ENCODE measurements at places on chromosomes 11 and 22.
A peak's percentile ranks its signal among the peaks of the same experiment; 100 is the strongest.

- DNase-seq = no peak
Measured at GRCh38 chr11:111911563-111912401, at the start of gene CRYAB. TSS of gene CRYAB (minus strand) at chr11:111911770. CDS start at chr11:111911724, 46 bp downstream.

DNA sequence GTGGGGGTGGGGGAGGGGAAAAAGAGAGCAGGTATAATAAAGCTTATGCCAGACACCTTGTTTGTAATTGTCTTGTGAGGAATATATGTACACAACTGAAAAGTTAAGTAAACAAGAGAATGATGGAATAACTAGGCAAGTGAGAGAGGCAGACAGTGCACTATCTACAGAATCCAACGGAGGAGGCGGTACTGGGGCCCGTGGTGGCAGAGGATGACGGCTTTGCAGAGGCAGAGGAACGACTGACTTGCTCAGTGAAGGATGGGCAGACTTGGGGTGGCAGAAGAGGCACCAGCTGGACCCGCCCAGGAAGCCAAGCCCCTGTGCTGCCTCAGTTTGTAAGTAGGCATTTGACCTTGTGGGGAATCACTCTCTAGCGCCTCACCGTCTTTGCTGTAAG is 297.6 kb downstream of the ST3GAL4 start:
- no peak for DNase-seq

- no peak for DNase-seq
Measured at GRCh38 chr11:17544181-17544622, at the start of gene USH1C. TSS of gene USH1C (minus strand) at chr11:17544416. CDS start at chr11:17544307, 109 bp downstream.

DNA sequence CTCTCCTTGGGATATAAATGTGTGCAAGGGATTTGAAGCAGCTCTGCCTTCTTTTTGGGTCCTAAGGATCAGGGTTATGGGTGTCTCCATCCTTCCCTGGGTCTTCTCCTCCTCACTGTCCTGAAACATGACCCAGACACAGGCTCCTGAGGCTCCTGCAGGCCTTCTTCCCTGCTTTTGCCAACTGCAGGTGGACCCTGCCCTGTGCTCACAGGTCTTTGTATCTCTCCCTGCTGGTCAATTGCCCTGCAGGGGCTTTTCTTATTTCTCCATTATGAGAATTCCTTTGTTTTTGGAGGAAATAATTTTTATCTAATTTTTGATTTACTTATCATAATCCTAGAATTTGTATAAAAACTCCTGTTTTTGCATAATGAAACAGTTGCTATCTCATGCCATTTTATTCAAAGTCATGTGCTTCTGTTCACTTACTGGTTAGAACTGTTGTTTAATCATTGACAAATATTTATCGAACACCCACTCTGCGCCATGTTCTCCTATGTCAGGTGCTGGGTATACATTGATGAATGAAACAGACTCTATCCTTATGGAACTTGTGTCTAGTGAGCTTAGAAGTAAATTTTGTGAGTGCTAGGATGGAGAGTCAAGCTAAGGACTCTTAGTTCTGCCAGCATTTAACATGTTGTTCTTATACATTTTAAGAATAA is 89.7 kb upstream of the TOP3B start:
- no peak for DNase-seq

DNA sequence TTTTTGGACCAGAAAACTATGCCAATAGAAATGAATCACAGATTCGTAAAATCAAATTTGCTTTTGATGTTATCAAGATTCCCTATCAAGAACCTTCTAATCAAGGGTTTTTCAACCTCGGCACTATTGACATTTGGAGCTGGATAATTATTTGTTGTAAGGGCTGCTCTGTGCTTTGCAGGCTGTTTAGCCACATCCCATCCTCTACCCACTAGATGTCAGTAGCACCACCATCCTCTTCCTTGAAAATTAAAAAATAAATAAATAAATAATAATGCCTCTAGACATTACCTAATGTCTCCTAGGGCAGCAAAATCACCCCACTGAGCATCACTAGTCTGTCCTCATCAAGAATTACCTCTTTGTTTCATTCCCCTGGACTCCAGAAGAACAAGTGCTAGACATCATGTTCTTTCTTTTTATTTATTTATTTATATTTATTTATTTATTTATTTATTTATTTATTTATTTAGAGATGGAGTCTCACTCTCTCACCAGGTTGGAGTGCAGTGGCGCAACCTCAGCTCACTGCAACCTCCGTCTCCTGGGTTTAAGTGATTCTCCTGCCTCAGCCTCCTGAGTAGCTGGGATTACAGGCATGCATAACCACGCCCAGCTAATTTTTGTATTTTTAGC is 744.7 kb downstream of the KCNA4 start:
- DNase-seq = no peak

DNA sequence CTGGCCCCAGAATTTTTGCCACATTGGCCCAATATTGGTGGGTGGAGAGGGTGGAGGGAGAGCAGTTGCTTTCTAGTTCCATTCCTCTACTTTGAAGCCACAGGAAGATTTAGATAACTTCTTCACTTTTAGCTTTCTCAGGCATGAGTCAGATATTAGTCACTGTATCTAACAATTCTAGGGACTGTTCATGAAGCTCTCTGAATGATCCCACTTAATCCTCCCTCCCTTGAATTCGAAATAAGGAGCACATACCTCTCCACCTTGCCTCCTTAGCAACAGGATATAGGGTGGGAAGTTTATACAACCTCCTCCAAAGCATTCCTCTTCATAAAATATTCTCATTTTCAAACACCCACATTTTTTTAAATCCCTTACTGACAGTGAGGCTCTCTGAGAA is 13.5 kb downstream of the FSHB start:
- DNase-seq = no peak

DNA sequence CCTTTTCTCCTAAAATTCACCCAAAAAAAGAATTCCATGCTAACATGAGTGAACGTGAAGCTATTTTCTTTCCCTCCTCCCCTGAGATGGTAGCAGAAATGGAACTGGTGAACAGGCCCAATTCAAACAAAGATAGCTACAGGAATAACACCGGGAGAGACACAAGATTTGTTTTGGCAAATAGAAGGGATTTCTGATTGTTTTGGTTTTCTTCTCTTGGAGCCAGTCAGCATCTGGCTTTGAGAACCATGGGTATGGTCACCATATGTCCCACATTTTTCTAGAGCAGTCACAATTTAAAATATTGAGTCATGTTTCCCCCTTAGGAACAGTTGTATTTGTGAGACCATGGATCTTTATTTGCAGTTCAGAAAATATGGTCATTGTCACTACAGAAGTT is 214.1 kb downstream of the FAM76B start:
- DNase-seq = no peak

DNA sequence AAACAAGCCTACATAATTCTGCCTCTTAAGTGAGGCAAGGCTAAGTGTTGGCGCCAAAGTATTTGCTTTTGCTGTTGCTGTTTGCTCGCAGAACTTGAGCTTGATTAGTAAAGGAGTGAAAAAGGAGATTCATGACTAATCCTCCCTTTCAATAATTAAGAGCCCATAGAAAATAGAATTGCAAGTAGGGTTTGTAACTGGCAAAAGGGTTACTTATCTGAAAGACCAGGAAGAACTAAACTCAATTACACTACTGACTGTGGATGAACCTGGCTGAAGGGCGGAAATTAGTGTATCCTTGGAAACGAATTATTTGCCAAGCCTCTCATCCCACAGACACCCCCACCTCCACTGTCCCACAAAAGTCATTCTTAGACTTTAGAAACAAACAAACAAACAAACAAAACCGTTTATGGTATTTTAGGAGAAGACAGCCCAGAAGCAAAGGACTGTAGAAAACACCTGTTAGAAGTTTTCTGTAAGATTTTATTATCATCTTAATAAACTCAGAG is 411 bp upstream of the EXPH5 start:
- DNase-seq = no peak

DNA sequence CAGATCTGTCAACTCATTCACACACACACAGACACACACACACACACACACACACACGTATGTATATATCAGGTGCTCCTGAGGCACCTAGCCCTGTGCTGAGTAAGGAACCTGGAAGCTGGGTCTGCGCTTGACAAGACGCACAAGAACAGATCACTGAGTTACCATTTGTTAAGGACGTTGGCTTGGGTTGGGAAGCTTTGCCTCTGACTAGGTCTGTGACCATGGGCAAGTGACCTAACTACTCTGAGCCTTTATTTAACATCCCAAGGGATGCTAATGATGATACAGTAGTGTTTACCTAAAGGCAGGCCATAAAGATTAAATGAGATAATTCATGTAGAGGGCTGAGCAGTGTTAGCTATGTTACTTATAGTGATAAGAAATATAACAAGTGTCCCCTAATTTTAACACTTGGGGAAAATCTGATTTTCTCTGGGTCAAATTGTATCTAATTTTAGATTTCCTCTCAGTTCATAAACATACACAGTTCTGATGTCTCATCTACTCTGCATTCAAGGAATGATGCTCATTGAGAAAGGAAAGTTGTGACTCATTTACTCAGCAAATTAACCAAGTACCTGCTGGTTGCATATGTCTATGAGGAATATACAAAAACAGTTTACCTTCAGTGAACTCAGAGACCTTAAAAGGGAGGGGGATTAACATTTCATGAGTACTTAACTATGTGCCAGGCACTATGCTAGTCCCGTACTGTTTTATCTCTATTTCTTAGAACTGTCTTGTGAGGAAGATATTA is 13.6 kb downstream of the RNF185 start:
- DNase-seq = no peak

- DNase-seq = no peak
Measured at GRCh38 chr11:113603277-113604059, 102.6 kb downstream of the TMPRSS5 start.

DNA sequence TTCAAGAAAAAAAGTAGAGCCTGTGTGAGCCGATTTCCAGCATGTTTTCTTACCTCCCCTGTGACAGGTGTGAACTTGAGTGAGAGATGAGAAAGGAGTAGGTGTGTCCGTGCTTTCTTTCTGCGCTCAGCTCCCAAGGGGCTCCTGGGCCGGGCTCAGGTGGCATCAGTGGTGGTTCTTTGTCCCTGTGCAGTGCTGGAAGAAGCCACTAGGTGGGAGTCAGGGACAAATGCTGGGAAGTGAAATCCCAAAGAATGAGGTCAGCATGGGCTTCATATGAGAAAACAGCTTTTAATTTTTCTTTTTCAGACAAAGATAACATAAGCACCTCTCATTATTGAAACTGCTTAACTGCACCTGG is 57.8 kb downstream of the PPFIBP2 start:
- no peak for DNase-seq

DNA sequence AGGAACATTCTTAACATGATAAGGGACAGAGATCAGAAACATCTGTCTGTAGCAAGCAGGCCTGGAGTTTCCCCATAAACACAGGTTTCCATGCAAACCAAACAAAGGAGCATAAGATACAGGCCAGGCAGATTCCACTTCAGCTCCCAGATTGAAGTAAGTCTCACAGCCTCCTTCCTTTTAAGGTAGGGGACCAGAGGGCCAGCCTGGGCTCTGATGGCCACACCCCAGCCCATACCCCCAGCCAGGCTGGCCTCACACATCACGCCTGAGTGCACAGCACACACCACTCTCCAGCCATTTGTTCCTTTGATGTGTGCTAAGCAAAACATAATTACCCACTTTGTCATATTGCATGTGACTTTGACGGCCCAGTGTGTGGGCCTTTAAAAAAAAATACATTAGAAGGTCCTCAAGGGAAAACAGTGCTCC is 518.7 kb downstream of the NTM start:
- DNase-seq = no peak

- no peak for DNase-seq
Measured at GRCh38 chr11:65428578-65429067, 6.0 kb downstream of the NEAT1 start.

GRCh38 chr22:31046539-31047226 is 34.4 kb upstream of the SMTN start:
- no peak for DNase-seq

DNA sequence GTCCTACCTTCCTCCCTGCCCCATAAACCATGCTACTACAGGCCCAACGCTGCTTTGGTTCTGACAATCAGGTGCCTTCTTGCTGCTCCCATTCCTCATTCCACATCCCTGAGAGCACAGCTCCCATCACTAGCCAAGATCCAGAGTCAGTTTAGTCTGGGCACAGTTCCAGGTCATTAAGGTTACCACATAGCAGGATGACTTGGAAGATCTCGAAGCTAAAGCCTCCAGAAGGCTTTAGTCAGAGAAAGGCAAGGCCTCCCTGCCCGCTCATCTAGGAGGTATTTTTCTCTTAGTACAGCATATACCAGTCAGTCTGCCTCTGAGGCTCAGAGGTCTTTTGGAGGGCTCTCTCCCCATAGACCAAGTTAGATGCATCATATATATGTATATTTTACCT is 30.3 kb downstream of the TRIM66 start:
- DNase-seq = no peak

GRCh38 chr11:65609665-65610064 is 4.4 kb downstream of the MAP3K11 start:
- no peak for DNase-seq

DNA sequence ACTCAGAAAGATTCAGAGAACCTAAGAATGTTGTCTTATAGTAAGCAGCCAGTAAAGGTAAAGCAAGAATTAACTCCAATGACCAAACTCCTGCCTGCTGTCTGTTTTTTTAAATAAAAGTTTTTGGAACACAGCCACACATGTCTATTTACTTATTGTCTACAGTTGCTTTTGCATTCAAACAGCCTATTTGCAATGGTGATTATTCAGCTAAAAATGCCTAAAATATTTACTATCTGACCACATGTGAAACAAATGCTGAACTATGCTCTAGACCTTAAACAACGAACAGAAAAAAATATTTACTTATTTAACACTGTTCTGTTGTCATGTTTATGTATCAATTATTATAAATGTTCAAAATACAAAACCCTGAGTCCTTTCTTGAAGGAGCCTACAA is 1246.6 kb downstream of the FAM181B start:
- no peak for DNase-seq

- DNase-seq = no peak
Measured at GRCh38 chr11:11703885-11704284, 82.1 kb upstream of the GALNT18 start.

GRCh38 chr11:846496-847098 is 3.9 kb downstream of the TSPAN4 start:
- DNase-seq = no peak

- DNase-seq = no peak
Measured at GRCh38 chr22:30792456-30792855, 97.8 kb downstream of the OSBP2 start.

GRCh38 chr11:62171261-62171723 is 18.7 kb upstream of the SCGB1D1 start:
- DNase-seq = peak; percentile 10

DNA sequence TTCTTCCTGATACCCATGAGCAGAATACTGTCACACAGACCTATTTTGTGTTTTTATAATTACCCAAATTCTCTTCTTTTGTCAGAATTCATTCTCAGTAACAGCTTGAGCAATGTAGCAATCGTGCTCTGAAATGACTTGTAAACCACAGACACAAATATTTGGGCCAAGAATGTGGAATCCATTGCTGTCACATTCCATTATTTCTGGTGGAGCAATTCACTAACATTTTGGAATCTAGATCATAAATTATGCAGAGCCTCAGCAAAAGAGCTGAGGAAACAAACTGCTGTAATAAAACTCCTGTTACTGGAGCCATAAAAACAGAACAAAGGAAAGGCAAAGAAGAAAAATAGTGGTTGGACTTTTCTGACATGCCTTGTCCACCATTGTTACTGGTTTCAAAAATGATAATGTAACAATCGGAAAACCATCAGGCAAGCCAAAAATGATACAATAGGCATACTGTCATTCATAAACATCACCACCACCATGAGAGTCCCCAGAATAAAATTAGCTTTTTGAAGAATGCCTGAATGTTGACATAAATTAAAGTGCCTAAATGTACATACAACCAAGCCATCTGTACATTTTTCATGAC is 223.4 kb upstream of the PITPNB start:
- no peak for DNase-seq

Measured in esophagus squamous epithelium (tissue), 5 donors.